ENCODE measurements at places on chromosomes 3 and 15. TPM values are rescaled to one million over a fixed set of nuclear protein-coding genes. Genes with fewer than 3 reads are reported as not detected.

The CFAP161 gene
- not detected for polyA plus RNA-seq

DNA sequence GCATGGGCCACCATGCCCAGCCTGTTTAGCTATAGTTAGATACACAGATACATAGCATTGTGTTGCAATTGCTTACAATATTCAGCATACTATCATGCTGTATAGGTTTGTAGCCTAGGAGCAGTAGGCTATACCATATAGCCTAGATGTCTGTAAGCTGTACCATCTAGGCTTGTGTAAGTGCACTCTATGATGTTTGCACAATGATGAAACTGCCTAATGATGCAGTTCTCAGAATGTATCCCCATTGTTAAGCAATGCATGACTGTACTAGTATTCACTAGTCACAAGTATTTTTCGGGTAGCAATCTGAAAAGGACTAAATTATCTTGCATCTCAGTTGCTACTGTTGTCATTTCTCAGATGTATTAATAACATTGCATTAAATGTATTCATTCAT, 16.0 kb downstream of the PIGB start:
- H3K4me3 ChIP-seq: no peak overlapping the region
- H3K36me3 ChIP-seq: peaks cover 7% of the 10 kb centered on the region
- no peaks in the 10 kb centered on the region for H3K4me1 ChIP-seq

- no peak overlapping the region for H3K27ac ChIP-seq
- DNase-seq: no peak
- H3K36me3 ChIP-seq: peaks cover 3% of the 10 kb centered on the region
- H3K4me3 ChIP-seq: no peak overlapping the region
- no peaks in the 10 kb centered on the region for H3K4me1 ChIP-seq
Measured at GRCh38 chr3:62057339-62058047, 315.9 kb downstream of the FEZF2 start.

- peaks cover 2% of the 10 kb centered on the region for H3K27me3 ChIP-seq
- no peak overlapping the region for H3K4me3 ChIP-seq
- no peaks in the 10 kb centered on the region for H3K4me1 ChIP-seq
- H3K27ac ChIP-seq: no peak overlapping the region
Measured at GRCh38 chr3:89184151-89184995, 77.0 kb downstream of the EPHA3 start.

- H3K4me1 ChIP-seq: peaks cover 63% of the 10 kb centered on the region
- H3K27me3 ChIP-seq: no peaks in the 10 kb centered on the region
- no peaks in the 10 kb centered on the region for H3K36me3 ChIP-seq
- H3K4me3 ChIP-seq: no peak overlapping the region
Measured at GRCh38 chr15:52441841-52442240, 86.8 kb downstream of the MYO5A start.
